ENCODE measurements at places on chromosomes 3 and 15.

- DNase-seq = no peak
These were observed 12.9 kb downstream of the EIF2AK4 start for GRCh38 chr15:39946862-39947261.

DNA sequence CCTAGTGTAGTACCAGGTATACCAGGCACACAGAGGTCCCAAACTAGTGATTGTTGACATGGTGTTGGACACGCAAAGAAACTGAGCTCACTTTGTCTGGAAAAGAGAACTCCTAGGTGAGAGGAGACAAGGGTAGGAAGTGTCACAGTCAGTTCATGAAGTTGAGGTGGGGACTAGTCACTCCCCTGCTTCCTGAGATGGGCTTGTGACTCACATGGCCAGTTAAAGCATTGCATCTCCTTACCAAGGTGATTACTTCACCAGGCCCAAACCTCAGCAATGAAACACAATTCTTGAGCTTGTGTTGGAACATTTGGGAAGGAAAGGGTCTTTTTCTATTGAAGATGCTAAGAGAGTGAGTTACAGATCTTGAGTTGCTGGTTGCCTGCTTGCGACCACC is 49.2 kb upstream of the RAD18 start:
- DNase-seq = no peak

- DNase-seq = no peak
These were observed at the start of gene HDC for GRCh38 chr15:50265620-50266019. HDC (minus strand) TSS chr15:50265726; CDS start chr15:50265623, 103 bp downstream.

DNA sequence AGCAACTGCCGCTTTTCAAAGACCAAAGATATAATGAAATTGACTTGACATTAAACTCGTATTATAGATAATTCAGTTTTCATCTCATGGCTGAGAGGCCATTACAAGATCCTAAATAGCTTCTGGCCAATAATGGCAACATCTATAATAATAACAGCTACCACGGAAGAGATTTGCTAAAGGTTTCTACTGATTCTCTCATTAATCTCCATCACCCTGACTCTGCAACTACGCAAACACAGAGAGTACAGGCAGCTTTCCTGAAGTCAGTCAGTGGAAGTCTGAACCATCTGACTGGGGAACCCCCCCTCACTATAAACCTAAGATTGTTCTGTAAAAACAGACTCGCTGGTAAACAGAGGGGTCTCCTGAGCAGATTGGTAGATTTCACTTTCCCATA is 257.1 kb downstream of the MAGI1 start:
- DNase-seq = no peak

- peak; percentile 80 for DNase-seq
These were observed 14.1 kb downstream of the RNF123 start for GRCh38 chr3:49703443-49703927.

- DNase-seq = no peak
These were observed 1.8 kb upstream of the RTP3 start for GRCh38 chr3:46495901-46496456.

GRCh38 chr3:197155046-197155445 is 125.4 kb upstream of the MELTF start:
- DNase-seq = no peak

GRCh38 chr3:18382760-18383369 is 42.3 kb downstream of the SATB1 start:
- no peak for DNase-seq

- DNase-seq = no peak
These were observed 354.0 kb upstream of the ROBO2 start for GRCh38 chr3:76685858-76686257.

DNA sequence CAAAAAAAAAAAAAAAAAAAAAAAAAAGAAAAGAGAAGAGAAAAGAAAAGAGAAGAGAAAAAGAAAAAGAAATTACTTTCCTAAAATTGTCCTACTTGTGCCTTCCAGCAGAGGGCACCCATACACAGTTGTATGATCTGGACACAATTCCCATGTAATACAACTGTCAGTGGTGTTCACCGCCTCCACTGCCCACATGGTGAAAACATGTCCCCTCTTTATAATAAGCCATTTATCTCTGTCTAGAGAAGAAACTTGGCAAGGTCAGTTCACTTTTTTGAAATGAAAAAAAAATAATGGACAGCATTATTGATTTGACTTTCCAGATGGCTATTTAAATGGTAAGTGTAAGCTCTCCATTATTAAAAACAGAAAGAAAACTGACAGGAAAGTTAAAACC is 459.4 kb downstream of the GBE1 start:
- DNase-seq = peak; percentile 57

DNA sequence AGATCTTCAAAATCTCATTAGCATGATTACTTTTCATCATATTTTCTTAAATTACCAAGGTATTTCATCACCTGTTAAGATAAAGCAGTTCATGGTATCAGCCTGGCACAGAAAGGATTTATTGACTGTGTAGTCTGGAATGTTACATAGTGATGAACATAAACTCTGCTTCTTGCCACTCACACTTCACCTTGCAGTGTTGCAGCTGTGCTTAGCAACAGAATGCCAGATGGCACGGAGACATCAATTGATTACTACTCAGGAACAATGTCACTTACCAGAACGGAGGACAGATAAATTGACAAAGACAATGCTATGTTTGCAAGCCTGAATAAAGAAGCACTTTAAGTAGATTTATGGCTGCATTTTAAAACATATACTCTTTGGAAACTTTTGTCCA is 15.0 kb upstream of the BCHE start:
- DNase-seq = no peak

DNA sequence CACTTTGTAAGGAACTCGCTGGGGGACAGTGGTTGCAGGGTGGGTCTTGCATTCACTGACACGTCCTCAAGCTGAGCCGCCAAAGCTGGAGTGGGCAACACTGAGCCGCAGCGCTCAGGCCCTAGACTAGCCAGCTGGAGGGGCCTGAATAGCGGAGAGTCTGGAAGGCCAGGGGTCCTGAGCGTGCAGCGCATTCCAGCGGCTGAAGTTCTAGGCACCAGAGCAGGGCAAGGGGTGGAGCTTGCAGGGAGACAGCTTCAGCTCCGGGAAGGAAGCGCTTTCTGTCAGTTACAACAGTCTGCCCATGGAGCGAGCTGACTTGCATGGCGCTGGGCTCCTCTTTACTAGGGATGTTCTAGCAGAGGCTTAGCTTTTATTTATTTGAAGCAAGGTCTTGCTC is 2.7 kb downstream of the MAP6D1 start:
- DNase-seq = no peak

GRCh38 chr3:42608581-42608980 is 8.1 kb downstream of the NKTR start:
- no peak for DNase-seq

- no peak for DNase-seq
These were observed 98.1 kb upstream of the STRIT1 start for GRCh38 chr3:155391551-155391958.

GRCh38 chr3:58471025-58471887 is 20.6 kb upstream of the KCTD6 start:
- no peak for DNase-seq

GRCh38 chr15:49179433-49180190 is 9.6 kb downstream of the GALK2 start:
- DNase-seq = no peak

DNA sequence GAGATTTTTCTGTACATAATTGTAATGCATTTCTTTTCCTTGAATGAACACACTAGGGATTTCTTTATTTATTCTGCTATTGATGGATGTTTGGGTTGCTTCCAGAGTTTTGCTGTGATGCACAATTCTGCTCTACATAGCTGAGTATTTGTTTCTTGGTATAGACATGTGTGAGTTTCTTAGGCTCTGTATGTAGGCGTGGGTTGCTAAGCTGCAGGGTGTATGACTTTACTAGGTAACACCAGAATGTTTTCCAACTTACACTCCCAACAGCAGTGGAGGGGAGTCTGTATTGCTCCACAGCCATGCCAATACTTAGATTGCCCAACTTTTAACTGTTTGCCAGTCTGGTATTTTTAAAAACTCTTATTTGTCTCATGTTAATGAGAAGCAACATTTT is 155.5 kb upstream of the TNIK start:
- DNase-seq = no peak

DNA sequence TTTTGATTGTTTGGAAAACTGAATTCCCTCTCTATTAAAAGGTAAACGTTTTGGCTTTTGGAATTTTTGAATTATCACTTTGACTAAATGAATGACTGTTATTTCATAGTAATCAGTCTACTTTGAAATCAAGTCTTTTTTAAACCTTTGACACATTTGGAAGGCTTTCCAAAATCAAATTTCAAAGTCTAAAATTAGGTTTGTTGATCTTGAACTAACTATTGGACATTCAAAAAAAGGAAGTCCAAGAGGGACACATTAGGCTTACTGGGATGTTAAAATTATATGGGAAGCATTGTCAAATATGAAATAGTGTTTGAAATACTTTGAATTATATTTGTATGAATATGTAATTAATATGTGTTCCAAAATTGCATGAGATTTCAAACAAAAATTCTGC is 45.2 kb upstream of the AADACL2 start:
- no peak for DNase-seq

- no peak for DNase-seq
These were observed 78.0 kb downstream of the CCK start for GRCh38 chr3:42187936-42188335.

DNA sequence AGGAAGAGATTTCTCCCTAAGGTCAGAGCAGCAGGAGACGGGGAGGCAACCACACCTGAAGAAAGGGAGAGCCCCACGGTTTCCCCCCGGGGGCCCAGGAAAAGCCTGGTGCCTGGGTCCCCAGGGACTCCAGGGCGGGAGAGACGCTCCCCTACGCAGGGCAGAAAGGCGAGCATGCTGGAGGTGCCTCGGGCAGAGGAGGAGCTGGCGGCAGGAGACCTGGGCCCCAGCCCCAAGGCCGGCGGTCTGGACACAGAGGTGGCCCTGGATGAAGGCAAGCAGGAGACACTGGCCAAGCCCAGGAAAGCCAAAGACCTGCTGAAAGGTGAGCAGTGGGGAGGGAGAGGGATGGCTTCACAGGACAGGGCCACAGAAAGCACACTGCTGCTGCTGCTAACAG is 26.2 kb upstream of the SLC28A1 start:
- no peak for DNase-seq

DNA sequence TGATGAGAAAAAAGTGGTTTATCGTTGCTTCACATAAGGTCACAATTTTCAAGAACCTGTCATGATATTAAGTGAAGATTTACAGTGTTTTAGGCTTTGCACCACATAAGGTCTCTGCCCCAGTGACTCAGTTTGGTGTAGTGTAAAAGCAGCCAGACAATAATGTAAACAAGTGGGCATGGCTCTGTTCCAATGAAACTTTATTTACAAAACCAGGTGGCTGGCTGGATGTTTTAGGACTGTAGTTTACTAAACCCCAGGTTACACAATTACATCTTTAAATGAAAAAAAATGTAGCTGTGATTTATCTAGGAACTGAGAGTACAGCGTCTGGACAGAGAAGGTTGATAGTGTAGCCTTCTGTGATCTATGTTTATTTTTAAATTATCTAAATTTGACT is 9.7 kb upstream of the FBXL22 start:
- no peak for DNase-seq

GRCh38 chr3:149553781-149554451 is 79.4 kb downstream of the TM4SF4 start:
- DNase-seq = no peak

DNA sequence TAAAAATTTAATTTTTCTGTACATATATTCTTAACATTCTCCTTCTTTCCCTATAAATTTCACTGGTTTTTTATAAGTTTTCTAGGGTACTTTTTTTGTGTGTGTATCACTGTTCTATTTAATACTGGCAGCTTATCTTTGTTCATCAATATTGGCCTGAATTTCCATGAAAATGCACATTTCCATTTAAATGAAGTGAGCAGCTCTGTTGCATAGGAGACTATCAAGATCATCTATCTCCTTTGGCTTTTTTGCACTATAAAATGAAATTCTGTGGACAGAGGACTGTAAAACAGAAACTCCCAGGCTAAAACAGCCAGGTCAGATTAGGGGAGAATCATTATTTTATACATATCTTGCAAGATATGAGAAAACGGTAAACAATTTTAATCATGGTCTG is 277.0 kb upstream of the ARL6 start:
- DNase-seq = no peak

- DNase-seq = peak; percentile 36
These were observed 38.3 kb downstream of the CHD2 start for GRCh38 chr15:92938387-92938786.

GRCh38 chr15:88617790-88618189 is 3.4 kb upstream of the AEN start:
- no peak for DNase-seq

DNA sequence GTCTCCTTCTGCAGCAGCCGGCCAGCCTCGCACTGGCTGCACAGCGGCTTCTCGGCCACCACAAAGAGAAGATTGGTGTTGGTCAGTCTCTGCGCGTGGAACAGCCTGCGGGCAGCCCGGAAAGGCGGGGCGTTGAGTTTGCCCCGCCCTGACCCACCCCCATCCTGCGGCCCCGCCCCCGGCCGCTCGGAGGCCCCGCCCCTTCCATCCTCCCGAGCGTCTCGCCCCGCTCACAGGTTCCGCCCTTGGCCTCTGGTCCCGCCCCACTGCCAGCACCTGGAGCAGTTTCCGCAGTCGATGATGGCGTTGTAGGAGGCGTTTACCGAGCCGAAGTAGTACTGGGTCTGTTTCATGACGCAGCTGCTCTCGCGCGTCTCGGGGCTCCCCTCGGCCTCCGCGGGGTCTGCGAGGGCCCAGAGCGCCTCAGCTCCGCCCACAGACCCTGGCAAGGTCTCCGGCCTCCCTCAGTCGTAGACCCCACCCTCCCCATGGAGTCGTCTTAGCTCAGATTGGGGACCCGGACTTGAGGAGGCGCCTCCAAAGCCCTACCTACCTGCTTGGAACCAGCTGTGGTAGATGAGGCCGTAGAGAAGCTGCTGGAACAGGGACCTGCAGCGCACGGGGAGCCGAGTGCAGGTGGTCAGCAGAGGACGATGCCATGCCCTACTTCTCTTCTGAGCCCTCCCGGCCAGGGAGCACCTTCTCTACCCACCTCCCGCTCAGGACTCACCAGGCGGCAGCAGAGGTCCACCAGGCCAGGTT is 5.9 kb upstream of the TMEM115 start:
- peak; percentile 85 for DNase-seq

DNA sequence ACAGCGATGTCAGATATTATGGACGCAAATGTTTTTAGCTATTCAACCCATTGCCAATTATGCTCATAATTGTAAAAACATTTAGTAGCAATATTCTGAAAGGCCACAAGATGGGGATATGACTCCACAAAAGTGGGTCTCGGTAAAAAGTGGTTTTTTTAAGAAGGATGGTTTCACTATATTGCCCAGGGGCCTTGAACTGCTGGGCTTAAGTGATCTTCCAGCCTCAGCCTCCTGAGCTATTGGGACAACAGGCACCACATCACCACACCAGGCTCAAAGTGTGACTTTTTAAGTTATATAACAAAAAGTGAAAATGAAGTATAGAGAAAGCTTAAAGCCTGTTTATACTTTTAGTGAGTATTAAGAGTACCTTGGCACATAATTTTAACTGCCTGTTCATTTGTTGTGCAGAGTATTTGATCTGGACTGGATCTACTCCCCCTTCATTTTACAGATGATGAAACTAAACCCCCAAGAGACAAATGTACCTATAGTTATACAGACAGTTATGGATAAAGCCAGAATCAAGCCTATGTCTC is 9.4 kb downstream of the NAA50 start:
- peak; percentile 76 for DNase-seq

Measured in hematopoietic multipotent progenitor cell treated with erythropoietin and hydrocortisone succinate and interleukin-3 and kit ligand, for 8 days (in vitro differentiated cells).